ENCODE measurements at places on chromosomes 4 and X.

DNA sequence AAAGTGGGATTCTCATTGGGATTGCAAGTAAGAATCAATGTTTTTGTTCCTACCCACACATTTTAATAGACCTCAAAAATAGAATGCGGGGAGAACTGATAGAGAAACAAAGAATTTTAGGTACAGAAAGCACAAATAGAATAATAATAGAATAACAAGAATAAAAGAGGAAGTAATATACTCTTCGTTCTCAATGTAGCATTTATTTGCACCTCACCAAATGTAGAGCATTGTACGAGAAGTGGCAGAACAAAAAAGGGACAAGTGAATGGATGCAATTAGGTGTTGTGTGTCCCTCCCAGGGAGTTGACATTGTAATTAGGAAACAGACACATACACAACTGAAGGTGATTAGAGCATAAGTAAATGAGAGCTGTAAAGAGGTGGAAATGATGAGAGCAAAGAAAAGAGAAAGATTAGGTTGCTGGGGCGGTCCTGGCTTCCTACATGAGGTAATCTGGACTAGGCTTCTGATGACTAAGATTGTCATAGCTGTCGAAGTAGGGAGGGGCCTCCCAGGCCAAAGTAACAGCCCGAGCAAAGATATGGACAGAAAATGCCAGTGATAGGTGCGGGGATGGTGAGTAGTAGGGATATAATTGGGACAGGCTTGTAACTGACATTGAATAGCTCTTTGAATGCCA lies 10.4 kb downstream of the RAB9A start:
- no peak for DNase-seq

DNA sequence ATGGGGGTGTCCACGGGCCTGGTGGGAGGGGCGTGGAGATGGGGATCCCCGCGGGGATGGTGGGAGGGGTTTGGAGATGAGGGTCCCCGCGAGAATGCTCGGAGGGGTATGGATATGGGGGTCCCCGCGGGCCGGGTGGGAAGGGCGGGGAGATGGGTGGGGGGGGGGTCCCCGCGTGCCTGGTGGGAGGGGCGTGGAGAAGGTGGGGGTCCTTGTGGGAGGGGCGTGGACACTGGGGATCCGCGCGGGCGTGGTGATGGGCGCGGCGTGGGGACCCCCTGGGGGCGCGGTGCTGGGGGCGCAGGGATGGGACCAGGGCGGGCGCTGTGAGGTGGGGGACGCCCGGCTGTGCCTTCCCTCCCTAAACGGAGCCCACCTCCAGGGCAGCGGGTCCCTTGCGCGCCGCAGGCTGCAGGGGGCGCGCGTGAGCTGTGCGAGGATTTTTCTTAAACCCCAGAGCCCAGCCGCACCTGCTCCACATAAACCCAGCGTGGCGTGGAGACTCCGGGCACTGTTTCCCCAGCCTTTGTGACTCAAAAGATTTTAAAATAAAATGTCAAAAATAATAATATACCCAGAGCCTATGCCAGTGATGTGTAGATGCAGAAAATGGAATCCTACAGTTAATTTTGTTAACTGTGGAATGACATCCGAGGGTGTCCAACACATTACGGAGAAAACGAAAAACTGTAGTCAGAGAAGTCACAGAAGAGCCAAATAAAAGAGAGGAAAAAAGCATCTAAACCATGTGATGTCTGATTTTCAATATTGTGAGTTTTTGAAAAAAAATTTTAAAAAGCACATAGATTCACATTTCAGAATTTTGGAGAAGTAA lies 1.5 kb upstream of the ASMTL start:
- peak; percentile 67 for DNase-seq

DNA sequence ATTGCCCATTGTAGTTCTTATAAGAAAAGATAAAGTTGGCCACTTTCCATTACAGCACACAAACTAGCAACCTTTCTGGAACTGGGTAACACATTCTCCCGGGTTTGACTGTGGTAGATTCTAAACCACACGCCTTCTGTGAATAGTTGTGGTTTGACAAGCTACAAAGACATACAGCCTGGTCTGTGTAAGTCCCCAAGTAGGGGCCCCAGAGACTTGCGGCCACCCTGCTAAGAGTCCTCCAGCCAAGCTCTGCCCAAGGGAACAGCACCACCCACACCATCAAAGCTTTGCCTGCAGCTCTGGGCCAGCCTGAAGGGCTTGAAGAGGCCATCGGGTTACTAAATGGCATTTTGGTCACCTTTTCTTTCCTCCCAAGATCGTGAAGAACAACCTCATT lies 203.4 kb downstream of the MAML3 start:
- DNase-seq = peak; percentile 18

DNA sequence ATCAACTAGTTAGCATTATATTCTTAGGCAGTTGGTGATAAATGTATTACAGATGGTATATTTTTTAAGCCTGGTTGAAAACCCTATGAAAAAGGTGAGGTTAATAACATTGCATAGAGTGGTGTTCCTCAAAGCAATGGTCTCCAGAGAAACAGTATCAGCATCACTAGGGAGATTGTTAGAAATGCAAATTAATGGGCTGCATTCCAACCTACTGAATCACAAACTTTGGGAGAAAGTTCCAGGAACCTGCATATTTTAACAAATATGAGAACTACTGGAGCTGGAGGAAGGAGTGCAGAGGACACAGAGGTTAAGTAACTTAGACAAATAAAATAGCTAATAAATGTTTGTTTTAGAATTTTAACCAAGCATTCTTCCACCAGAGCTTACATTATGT lies 166.9 kb upstream of the PCDH10 start:
- no peak for DNase-seq

DNA sequence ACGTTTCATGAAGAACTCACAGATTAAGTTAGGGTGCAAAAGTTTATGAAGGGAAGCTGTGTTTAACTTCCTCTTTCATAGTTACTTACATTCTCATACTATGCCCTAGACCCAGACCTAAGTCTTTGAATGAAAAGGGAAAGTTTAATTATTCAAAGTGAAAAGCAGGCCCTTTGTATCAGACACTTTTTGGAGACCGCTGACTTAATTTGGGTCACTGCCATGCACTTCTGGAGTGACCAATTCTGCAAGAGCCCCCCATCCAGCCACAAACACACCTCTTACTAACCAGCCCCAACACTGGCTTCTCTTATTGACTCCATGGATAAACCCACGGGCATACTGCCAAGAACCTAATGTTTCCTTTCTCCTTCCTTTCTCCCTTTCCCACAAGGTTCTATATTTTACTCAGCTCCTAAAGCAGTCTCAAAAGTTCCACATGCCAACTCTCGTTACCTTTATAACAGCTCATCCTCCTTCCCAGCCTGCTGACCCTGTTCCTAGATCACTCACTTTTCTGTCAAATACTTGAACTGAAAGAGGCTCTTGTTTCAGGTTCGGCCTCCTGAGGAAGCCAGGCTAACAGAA lies 34.5 kb downstream of the ABCE1 start:
- DNase-seq = no peak
